HTR-8/SVneo (cell line): ENCODE measurements at places on chromosomes 13 and 19.

DNA sequence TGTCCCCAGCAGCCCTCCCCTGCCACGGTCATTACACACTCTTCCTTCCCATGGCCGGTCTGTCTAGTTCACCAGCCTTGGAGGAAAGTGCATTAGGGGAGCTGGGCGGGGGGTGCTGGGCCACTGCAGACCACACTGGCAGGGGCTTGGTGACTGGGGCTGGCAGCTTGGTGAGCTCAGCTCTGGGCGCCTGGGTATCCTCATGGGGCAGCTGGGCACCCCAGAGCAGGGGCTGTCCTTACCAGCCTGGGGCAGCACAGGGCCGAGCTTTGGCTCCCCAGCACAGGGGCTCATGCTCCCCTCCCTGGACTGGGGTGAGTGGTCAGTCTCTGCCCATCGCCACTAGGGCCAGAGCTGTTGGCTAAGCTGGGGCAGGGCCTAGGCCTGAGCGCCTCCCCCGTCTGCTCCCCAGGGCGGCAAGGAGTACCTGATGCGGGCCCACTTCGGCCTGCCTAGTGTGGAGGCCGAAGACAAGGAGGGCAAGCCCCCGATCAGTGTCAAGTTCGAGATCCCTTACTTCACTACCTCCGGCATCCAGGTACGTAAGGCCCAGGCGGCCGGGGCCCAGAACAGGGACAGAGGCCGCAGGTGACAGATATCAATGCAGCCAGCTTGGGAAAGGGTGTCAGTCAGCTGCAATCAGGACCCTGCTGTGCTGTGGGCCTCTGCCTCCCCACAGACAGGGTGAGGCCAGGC lies 35.5 kb downstream of the AP1M1 start:
- DNase-seq = no peak

DNA sequence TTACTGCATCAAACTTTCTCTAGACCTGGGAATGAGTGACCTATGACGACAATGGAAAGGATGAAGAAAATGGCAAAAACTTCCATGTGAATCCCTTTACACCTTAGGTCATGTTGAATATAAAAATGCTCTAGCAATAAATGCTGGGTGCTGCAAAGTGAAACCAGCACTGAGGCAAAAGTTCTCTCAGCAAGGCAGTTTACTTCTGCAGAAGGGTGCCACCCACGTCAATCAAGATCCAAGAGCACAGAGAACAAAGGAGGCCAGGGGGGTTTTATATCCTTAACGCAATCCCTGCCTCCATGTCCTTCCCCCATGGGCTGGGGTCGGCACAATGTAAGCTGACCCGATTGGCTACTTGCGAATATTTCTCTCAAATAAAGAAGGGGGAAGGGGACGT lies 38.7 kb downstream of the ZNF333 start:
- no peak for DNase-seq

GRCh38 chr19:3509566-3509989 lies 3.5 kb downstream of the FZR1 start:
- no peak for DNase-seq

- peak; percentile 53 for DNase-seq
These were observed 81.2 kb downstream of the COL4A2 start for GRCh38 chr13:110388108-110388943.

DNA sequence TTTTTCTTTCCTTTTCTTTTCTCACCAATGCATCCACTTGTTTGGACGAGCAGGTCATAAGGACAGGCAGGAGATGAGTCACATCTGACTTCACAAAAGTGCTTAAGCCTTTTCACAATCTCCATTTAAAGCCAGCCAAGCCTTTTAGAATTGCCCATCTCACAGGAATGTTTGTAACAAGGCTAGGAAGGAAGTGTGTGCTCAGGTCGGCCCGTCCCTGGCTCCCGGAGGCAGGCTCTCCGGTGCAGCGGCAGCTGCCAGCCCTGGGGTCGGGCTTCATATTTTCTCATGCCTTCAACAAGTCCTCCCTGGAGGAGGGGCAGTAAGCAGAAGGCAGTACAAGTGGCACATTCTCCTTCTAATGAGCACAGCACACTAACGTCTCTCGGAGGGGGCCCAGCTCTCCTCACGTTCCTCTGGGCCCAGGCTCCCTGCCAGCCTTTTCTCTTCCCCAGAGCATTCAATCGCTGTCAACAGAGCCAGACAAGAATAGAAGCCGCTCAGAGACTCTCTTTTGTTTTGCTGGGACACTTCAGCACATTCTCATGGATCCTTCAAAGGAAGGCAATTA lies 180.5 kb downstream of the COL4A1 start:
- peak; percentile 51 for DNase-seq

- DNase-seq = no peak
These were observed 3.6 kb upstream of the ZNF780B start for GRCh38 chr19:40059624-40060023.

GRCh38 chr13:27967203-27967735 lies 1.8 kb downstream of the CDX2 start:
- DNase-seq = no peak

GRCh38 chr13:109652531-109652930 lies 133.9 kb downstream of the IRS2 start:
- no peak for DNase-seq

DNA sequence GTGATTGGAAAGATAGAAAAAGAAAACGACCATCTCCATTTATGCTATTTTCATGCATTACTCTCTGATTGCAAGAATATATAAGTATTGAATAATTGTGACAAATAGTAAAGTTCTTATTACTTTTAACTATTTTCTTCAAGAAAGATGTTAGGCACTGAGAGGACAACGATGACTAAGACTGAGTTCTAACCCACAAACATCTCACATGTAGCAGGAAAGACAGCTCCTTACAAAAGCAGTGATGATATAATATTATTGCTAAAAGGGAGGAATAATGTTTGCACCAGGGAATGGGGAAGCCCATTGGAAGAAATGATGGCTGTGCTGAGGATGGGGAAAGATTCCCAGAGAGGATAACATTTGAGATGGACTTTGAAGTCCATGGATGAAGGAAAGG lies 22.6 kb downstream of the RXFP2 start:
- no peak for DNase-seq

- DNase-seq = no peak
These were observed 32.2 kb downstream of the C13orf46 start for GRCh38 chr13:113941571-113942191.

DNA sequence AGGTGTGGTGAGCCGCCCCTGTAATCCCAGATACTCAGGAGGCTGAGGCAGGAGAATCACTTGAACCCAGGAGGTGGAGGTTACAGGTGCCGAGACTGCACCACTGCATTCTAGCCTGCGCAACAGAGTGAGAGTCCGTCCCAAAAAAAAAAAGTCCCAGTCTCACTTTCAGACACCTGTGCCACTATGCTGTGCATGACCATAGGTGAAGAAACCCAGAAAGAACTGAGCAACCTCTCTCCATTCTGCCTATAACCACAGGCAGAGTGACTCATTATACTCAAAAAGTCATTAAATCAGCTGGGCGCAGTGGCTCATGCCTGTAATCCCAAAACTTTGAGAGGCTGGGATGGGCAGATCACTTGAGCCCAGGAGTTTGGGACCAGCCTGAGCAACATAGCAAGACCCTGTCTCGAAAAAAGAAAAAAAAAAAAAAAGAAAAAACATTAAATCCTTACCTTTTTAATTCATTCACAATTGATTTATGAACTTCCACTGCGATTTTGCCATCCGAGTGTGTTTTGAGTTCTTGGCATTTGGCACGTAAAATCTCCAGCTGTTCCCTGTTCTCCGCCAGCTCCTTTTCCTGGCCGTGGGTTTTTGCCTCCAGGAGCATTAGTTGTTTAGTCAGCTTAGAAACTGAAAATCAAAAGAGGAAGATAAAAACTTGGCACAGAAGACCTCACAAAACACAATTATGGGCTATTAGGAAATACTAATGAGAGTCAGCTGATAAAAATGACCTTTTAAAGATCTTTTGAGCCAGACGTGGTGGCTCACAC lies 45.5 kb upstream of the SLC7A9 start:
- DNase-seq = no peak

DNA sequence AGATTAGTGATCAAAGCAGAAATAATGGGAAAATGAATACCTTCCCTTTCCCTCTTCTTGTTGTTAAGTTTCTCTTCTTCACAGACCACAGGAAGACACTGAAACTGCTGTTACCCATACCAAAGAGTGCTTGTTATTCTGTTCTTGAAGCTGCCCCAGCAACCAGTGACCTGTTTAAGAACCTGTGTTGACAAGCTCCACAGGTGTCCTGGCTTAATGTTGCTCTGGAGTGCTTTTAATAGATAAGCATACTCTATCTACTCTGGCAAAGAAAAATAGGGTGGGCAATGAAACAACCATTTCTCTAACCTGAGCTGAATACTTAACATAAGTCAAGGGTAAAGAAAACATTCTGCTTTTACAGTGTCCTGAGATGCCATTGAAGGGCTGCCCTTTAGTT lies 506.7 kb upstream of the GPC6 start:
- DNase-seq = no peak

GRCh38 chr13:21517576-21517975 lies 58.5 kb upstream of the ZDHHC20 start:
- DNase-seq = no peak

DNA sequence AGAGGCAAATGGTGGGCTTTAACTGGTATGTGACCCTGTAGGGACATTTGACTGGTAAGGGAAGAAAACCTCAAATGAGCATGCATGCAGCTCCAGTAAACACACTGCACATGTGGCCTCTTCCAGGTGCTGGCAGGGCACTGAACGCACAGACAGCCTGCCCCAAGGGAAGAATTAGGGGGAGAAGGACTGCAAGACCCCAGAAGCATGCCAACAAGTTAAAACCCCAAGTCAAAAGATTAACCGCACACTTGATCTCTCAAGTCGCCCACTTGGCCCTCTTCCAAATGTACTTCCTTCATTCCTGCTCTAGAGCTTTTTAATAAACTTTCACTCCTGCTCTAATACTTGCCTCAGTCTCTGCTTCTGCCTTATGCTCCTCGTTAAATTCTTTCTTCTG lies 46.9 kb upstream of the SLITRK1 start:
- no peak for DNase-seq

DNA sequence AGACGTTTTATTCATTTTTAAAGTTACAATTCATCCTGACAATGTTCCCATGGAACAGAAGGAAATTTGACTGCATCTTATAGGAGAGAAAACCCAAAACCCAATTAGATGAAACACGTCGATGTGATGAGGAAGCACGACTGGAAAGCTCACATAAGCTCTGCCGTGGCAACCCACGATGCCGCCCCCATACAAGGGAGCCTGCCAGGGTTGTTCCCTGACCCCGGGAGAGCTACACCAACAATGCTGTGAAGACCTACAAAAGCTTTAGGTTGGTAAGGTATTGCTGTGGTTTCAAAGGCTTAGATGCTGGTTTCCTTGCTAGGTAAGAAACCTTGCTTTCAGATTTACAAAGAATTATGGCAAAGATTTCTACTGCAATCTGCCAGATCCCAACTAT lies 393.1 kb downstream of the KLF12 start:
- no peak for DNase-seq

DNA sequence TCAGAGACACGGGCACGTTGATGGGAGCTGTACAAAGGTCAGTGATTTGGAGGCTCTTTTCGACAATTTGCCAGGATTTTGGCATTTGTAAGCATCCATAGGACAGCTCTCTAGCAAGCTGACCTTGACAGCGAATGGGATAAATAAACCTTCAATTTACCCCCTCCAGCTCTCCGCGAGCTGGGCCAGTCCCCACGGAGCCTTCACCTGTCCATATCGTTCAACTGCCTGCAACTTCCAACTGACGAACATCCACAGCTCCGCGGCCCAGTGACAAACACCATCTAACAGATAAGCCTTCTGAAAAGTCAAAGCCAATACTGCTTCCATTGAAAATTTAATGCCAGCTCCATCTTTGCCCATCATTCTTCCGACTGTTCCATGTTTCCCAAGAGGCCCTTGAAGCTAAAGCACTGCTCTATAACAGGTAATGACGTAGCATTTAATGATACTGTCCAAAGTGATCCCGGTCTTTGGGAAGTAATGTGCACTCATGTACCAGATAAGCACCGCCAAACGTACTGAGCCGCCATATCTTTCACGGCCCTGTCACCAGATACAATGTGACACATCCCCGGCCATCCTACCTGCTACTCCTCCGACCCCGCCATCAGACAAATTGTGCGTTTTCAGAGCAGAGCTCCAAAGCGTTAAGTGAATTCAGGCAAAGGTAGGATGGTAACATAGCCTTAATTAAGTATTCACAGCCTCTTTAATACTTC lies 365.3 kb upstream of the ZNF507 start:
- DNase-seq = no peak

GRCh38 chr19:15974856-15975255 lies 26.0 kb downstream of the OR10H4 start:
- DNase-seq = no peak

- DNase-seq = peak; percentile 8
These were observed 396.9 kb upstream of the SLITRK5 start for GRCh38 chr13:87274209-87274819.

GRCh38 chr19:11448410-11448809 lies 13.0 kb downstream of the PRKCSH start:
- DNase-seq = no peak

DNA sequence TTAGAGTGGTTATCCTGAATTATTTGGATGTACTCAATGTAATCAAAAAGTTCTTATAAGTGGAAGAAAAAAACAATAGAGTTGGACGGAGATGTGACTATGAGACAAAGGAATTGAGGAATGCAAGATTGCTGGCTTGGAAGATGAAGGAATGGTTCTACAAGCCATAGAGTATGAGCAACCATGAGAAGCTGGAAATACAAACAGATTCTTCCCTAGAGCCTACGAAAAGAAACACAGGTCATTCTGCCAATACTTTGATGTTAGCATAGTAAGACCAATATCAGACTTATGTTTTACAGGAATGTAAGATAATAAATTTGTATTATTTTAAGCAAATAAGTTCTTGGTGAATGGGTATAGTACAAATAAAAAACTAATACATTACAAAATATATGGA lies 249.2 kb downstream of the DIAPH3 start:
- DNase-seq = no peak

GRCh38 chr13:106197496-106197895 lies 338.0 kb downstream of the EFNB2 start:
- DNase-seq = no peak

GRCh38 chr13:27599845-27600553 lies 20.3 kb downstream of the LNX2 start:
- peak; percentile 52 for DNase-seq

GRCh38 chr13:49298903-49299605 lies 51.3 kb downstream of the CDADC1 start:
- no peak for DNase-seq

- DNase-seq = no peak
These were observed 22.3 kb downstream of the EPS15L1 start for GRCh38 chr19:16449330-16449961.
